Right kidney (tissue), 9 donors: ENCODE measurements at places on chromosomes 1 and 21.

GRCh38 chr1:115837740-115838421, 3.0 kb downstream of the NHLH2 start:
- peak; percentile 76 for DNase-seq

DNA sequence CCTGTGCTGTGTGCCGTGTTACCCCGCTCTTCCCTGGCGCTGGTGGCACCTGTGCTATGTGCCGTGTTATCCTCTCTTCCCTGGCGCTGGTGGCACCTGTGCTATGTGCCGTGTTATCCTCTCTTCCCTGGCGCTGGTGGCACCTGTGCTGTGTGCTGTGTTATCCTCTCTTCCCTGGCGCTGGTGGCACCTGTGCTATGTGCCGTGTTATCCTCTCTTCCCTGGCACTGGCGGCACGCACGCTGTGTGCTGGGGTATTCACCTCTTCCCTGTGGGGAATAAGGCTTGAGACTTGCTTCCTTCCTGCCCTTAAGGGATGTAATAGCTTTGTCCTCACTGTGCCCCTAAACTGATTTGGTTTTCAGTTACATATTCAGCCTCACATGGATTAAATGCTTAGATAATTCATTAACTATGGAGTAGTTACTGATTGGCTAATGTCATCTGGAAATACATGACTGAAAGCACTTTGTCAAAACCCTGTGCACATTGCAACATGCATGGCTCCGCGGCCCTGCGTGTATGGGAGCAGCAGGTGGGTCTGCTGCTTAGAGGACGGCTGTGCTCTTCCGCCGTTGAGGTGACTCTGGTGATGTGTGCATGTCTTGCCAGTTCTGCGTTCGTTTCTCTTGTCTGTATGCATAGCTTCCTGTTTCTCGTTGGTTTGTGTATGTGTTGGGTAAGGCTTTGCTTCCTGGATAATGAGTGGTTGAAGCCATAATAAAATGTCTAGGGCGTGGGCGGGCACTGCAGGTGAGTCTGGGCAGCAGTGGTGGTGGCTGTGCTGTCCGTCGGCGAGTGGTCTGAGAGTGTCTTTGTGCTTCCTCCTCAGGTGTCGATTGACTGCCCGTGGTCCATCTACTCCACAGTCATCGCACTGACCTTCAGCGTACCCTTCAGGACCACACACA, 17.9 kb upstream of the PWP2 start:
- peak; percentile 50 for DNase-seq

GRCh38 chr1:60848583-60849188, 233.7 kb upstream of the NFIA start:
- no peak for DNase-seq

GRCh38 chr21:24903994-24904635, 703.2 kb downstream of the MRPL39 start:
- no peak for DNase-seq

DNA sequence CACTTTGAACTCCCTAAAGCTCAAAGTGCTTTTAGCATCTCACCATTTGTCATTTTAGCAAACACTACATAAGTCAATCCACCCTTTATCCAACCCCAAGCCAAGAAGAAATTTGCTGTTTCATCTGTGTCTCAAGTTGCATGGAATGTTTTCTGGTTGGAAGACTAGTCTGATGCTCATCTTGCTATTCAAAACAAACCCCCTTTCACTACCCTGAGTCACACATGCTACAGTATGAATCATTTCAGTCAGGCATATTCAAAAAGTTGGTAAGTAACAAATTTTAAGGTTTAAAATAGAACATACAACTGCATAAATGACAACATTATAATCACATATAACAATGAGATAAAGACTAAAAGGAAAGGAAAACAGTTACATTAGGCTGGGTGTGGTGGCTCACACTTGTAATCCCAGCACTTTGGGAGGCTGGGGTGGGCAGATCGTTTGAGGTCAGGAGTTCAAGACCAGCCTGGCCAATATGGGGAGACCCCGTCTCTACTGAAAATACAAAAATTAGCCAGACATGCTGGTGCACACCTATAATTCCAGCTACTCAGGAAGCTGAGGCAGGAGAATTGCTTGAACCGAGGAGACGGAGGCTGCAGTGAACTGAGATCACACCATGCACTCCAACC, 38.7 kb downstream of the DSTYK start:
- no peak for DNase-seq

DNA sequence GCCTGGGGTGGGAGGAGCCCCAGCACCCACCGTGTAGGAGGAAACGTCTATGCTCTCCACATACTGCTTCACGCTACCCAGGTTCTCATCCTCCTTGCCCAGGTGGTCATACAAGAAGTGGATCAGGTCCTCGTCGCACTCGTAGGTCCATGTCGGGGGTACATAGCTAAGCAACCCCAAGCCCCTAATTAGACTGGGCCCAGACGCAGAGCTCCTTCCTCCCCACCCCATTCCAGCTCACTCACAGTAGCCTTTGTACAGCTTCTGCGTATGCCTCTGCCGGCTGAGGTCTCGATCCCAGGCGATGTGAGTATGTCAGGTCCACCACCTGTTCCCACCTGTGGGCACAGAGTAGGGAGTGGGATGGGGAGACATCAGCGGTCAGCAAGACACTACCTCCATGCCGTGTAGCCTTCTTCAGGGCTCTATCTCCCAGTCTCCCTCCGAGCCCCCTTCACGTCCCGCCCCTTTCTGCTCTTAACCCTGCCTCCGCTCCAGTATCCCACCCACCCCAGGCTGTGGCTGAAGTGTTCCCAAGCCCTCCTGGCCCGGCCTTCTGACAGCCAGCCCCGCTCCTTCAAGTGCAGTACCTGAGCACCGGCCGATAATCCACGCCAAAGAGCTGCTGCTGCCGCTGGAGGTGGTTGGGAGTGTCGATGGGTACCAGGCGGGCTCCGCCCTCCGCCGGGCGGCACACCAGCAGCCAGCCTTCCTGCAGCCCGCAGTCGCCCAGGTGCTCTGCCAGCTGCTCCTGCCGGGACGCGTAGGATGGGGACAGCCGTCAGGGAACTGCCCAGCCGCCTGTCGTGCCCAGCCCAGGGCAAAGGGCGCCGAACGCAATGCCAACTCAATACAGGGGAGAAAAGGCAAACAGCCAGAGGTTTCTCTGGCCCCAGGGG, 919 bp downstream of the HECTD3 start:
- no peak for DNase-seq

GRCh38 chr21:45532826-45533360, 9.3 kb downstream of the SLC19A1 start:
- no peak for DNase-seq

GRCh38 chr1:55282058-55282457, 66.9 kb upstream of the USP24 start:
- no peak for DNase-seq

DNA sequence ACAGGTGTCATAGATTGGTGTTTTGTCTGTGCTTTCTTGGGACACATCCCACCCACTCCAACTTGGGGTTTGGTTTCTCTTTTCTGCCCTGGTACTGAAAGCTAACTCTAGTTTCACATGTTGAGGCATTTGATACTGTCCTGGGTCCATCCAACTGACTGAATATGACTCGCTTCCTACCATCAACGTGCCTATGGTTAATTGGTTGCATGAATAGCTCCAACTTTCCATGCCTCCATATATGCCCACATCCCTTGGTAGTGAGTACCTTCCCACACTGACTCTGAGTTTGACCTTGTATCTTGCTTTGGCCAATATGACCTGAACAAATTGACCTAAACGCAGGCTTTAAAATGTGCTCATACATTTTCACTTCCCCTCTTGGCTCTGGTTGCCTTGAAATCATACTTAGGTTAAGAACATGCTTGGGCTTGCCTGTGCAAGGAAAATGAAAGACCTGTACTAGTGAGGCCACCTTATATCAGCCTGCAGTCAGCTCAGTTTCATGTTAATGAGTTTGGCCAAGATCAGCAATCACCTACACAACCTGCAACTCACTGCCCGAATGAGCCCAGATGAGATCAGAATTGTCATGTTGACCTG, 81.0 kb upstream of the KCNK2 start:
- DNase-seq, result no peak

DNA sequence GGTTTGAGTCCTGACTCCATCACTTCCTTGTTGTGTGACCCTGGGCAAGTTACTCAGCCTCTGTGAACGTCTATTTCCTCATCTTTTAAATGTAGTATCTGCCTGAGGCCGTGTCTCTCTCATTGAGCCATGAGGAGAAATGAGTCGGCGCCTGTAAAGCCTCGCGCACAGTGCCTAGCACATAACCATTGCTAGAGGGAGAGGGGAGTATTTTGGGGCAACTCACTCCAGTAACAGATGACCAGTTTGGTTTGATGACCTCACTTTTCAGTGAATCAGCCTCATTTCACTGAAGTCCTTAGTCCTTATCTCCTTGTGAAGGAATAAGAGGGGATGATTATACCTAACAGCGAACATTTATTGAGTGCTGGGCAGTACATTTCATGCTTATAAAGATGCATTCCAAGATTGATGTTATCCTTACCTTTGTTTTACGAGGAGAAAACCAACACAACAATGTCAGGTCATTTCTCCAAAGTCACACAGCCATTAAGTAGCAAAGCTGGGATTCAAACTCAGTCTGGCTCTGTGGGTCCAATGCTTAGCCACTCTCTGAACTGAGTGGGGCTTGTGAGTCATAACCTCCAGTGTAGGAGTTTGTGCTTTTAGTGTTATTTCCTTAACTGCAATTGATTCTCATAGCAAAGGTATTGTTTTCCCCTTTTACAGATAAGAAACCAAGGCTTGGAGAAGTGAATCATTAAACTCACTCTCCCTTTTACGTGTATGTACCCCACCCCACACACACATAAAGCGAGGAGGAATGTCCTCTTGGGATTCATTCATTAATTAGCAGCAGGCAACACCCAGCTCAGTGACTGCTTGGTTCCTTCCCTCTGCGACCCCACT, 25.9 kb downstream of the KCNC4 start:
- no peak for DNase-seq

DNA sequence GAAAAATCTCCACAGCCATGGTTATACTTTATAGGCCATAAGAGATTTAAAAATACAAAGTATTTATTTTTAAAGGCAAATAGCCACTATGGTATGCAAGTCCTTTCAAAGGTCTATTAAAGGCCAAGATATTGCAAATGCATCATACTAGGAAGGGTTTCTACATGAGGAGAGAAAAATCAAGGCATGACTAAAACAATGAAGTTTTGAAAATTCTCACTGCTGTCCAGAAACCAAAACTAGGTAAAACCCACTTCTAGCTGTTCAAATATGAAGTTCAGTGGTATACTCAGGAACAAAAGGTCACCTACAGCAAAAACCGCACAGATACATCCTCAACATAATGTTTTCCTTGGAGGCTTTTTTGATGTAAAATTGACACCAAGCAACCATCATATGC, 75.0 kb downstream of the EPS15 start:
- DNase-seq, result no peak

DNA sequence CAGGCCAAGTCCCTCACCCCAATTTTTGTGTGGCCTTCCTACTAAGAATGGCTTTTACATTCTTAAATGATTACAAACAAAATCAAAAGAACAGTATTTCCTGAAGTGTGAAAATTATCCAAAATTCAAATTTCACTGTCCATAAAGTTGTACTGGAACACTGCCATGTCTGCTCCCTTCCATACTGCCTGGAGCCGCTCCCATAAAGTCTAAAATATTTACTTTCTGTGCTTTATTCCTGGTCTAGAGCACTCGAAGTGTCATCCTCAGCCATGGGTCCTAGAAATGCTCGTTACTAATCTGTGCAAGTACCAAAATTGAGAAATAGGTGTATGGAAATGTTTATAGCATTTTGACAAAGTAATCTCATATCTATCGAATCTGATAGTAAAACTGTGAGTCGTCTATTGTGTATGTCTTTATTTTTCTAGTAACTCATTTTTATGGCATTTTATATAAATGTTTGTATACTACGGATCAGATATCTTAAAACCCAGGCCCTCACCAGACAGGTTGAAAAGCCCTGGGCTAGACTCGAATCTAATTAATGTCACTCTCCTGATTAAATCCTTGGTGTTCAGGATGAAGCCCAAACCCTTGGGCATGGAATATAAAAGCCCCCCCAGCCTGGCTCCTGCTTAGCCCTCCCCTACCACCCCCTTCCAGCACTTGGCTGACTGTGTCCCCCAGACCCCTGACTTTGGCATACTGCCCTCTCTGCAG, 4.9 kb downstream of the LBR start:
- no peak for DNase-seq

DNA sequence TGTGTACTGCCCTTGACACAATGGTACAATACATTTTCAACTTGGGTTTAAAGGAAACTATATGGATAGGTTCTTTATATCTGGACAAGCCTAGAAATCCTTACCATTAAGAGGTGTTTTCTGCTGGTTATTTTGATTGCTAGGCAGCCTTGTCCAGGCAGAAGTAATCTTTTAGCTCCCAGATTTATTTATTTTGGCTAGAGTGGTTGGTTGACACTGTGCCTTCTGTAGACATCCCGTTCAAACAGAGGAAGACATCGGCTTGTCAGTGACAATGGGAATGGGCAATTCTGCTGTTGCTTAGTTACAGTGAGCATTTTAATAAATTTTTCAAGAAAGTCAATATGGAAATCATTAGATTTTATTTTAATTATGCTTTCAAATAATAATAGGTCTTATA, 138.8 kb downstream of the VPS13D start:
- DNase-seq, result no peak

GRCh38 chr21:38126666-38127303, 130.0 kb upstream of the KCNJ15 start:
- peak; percentile 34 for DNase-seq

DNA sequence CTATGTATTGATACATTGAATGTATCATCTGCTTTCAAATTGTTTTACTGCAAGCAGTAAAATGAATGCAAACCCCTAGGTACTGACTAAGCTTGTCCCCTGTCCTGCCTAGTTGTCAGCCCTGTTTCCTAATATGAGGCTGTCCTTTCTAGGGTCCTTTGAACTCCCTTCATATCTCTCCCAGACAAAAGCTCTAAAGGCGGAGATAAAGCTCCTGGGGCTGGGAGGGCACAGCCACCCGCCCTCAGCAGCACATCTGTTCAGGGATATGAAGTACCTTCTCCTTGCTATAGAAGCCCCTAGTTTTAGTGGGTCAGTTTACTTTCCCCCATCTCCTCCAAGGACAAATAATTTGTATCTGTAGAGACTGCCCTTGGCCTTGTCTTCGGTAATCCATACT, 93.1 kb upstream of the ETS2 start:
- DNase-seq, result no peak

GRCh38 chr21:38809198-38809878, 3.6 kb downstream of the ETS2 start:
- no peak for DNase-seq

DNA sequence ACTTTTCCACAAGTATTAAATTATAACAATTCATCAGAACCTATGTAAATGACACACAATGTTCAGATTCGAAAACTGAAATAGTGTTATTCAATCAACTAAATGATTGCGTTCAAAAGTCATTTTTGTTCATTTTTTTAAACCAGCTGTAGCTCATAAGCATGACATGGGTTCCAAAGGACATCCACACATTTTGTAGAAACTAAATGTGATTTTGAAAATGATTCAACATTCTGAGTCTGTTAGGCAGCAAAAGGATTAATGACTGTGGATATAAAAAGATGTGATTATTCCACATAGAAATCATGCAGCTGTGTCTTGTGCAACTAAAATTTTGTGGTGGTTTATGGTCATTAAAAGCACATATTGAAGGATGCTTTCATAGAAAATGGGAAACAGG, 204.5 kb downstream of the BRINP3 start:
- no peak for DNase-seq

GRCh38 chr21:38081708-38082107, 165.5 kb upstream of the KCNJ6 start:
- DNase-seq, result no peak

GRCh38 chr1:156797212-156797871, 19.3 kb downstream of the SH2D2A start:
- DNase-seq, result no peak
